NCI-H226 (cell line): ENCODE measurements at places on chromosomes 6 and 20.

DNA sequence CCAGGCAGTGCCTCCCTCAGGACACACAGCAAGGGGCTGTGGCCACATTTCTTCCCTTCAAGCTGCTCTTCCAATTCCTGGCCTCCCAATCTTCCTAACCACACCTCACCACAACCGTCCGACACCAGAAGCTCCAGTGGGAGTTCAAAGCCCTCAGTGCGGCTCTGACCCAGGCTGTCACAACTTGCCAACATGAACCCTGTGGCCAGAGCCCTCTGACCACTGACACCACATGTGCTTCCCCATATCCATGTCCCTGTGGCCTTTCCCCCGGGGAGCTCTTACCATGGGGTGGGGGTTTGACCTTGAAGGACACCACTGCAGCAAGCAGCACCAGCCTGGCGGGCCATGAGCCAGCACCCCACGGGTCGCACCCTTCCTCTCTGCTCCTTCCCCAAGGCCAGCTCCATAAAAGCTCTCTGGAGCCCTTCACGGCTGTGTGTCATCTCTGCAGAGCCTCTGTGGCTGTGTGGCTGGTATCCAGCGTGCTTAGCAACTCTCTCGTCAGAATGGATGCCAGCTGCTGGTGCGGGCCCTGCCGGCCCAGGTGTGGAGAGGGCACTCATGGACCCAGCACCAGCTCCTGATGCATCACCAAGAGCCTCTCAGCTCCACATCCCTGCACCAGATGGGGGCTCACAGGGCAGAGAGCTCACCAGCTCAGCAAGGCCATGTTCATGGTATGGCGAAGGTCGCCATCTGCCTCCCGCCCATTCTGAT, 106.1 kb downstream of the PSMB1 start:
- no peak for DNase-seq

GRCh38 chr6:34230653-34231371, 5.9 kb upstream of the HMGA1 start:
- peak; percentile 62 for DNase-seq

DNA sequence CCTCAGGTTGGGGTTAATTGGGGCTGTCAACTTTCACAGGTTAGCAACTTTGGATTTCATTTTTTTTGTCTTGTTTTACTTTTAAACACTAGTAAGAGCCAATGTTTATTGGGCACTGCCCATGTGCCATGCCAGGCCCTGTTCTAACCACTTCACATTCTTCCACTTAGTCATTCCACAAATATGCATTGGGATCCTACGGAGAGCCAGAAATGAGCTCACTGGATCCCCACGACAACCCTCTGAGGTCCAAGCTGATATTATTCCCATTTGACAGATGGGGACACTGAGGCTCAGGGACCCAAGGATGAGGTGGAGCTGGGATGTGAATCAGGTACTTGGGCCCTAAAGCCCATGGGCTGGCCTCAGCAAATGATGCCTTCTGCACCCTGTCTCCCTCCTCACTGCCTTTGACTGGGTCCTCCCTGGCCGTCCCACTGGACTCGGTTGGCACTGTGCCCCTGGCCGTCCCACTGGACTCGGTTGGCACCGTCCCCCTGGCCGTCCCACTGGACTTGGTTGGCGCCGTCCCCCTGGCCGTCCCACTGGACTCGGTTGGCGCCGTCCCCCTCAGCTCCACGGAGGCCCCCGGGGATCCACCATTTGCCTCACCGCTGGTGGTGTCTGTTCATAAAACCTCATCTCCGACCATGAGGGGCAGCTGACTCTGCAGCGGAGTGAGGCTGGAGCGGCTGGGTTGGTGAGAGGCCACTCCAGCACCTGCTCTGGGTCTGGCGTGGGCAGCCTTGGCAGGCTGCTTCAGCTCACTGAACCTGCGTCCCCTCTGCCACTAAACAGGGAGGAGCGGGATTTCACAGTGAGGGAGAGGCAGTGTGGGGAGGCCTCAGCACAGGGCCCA, 4.8 kb upstream of the PMEPA1 start:
- peak; percentile 81 for DNase-seq

DNA sequence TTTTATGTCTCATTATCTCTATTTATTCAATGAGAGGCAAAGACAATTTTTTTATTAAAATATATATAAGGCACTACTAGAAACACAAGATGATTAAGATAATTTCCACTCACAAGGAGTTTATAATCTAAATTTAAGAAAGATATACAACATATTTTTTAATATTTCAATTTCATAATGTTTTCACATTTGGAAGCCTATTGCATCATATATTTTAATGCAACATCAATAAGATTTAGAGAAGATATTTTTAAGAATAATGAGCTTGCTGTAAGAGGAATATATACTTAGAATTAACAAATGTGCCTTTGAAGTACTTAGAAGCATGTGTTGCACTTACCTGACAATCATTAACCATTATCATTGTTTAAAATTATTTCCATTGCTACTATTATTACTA, 597.7 kb upstream of the BTBD3 start:
- no peak for DNase-seq

- DNase-seq: no peak
These were observed 101.8 kb upstream of the SGK1 start for GRCh38 chr6:134419716-134420115.

DNA sequence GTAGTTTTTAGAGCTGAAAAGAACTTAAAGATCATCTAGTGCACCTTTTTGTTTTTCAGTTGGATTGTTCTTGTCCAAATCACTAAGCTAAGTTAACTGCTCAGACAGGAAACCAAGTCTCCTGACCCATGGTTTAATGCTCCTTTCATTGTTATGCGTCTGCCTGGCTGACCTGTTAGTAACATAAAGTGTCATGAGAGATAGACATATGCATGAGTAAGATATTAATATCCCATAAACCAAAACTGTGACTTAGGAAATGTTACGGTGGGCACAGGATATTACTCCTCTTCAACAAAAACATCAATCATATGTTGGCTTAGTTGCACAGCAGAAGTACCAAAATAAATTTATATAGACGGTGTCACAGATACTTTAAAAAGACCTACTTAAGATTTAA, 84.0 kb downstream of the ESR1 start:
- DNase-seq: no peak

DNA sequence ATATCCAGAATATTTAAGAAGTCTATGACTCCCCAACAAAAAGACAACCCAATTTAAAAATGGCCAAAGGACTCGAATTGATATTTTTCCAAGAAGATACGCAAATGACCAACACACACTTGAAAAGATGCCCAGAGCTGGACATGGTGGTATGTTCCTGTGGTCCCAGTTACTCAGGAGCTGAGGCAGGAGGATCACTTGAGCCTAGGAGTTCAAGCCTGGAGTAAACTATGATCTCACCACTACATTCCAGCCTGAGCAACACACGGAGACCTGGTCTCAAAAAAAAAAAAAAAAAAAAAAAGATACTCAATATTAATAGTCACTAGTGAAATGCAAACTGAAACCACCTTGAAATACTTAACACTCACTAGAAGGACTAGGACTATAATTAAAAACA, 12.2 kb upstream of the ARMC2 start:
- no peak for DNase-seq

GRCh38 chr20:53138454-53139262, 166.5 kb downstream of the TSHZ2 start:
- DNase-seq: no peak

- DNase-seq: no peak
These were observed 180.5 kb downstream of the PDE7B start for GRCh38 chr6:136031982-136032381.

DNA sequence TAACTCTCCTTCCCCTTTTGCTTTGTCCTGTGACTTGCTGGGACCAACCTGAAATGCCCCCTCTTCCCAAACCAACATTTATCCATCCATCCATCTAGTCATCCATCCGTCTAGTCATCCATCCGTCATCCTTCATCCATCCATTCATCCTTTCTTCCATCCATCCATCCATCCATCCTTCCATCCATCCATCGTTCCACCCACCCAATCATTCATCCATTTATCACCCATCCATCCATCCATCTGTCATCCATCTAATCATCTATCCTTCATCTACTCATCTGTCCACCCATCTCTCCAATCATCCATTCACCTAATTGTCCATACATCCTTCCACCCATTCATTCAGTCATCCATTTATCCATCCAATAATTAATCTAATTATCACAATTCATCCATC, 92.7 kb downstream of the EDN3 start:
- no peak for DNase-seq

DNA sequence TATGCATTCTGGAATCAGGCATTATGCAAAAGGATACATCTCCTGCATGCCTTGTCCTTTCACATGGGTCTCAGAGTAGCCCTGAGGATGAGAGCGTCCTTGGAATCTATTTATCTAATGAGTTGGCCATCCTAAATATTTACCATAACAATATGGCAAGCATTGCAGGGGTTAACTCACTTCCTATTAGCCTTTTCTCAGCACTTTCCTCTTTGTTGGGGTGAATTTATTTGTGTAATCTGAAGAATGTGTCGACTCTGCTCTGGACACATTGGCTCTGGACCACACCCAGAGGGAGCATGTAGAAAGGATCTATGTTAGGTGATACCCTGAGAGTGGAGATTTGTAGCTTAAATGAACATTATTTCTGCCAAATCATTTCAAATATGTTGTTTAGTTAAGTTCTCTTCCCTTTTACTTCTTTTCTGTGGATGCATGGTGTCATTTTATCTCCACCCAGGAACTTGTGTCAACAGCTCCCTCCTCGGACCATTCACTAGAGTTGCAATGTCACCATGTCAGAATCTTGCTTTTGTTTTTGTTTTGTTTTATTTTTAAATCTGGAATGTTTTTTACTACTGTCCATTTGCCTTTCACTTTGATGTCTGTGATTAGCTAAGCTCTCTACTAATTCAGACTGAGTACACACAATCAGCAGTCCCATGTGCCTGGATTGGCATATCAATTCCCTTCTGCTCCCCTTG, 757.0 kb upstream of the MMS22L start:
- peak; percentile 7 for DNase-seq

GRCh38 chr6:70700922-70701876, 33.5 kb downstream of the SMAP1 start:
- DNase-seq: no peak

- no peak for DNase-seq
These were observed 57.0 kb downstream of the RNF144B start for GRCh38 chr6:18444111-18444510.

GRCh38 chr20:34015401-34016335, 22.0 kb downstream of the RALY start:
- DNase-seq: no peak

- DNase-seq: no peak
These were observed 79.2 kb downstream of the PRND start for GRCh38 chr20:4800676-4801449.

DNA sequence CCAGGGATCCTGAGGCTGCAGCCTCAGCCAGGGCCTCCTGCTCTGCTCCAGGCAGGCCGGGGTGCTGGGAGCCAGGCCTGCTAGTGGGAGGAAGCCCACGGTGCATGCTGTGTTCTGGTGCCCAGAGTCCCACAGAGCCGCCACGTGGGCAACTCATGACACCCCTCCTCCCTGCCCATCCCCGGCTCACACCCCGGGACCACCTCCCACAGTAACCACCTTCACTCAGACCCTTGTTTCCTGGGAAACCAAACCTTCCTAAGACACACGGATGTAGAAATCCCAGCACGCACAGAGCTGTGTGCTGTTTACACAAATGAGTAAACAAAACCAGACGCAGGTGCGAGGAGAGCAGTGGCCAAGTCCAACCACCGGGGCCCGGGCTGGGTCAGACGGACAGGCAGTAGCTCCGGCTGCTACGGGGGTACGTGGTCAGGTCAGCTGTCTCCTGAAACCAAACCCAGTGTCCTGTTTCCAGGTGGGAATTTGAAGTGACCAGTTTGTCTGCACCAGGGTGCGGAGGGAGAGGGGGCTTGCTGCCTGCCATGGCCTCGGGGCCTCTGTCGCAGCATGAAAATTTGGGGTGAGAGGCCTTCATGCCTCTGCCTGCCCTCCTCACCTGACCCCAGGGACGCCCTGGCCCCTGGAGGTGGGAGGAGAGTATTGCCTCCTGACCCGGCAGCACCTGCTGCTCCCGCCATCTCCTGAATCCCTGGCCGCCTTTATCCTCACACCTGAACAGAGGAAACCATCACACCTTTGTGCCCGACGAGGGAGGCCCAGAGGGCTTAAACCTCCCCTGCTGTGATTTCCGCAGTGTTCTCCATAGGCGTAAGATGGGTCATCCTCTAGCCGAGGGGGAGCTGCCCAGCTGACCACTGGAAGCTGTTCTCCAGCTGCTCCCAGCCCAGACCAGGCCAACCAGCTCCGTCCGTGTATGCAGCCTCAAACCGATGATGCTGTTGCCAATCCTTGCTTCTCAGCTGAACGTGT, 52.0 kb upstream of the SMOC2 start:
- DNase-seq: no peak

- DNase-seq: peak; percentile 42
These were observed 2.6 kb downstream of the ASF1A start for GRCh38 chr6:118896339-118897136.

DNA sequence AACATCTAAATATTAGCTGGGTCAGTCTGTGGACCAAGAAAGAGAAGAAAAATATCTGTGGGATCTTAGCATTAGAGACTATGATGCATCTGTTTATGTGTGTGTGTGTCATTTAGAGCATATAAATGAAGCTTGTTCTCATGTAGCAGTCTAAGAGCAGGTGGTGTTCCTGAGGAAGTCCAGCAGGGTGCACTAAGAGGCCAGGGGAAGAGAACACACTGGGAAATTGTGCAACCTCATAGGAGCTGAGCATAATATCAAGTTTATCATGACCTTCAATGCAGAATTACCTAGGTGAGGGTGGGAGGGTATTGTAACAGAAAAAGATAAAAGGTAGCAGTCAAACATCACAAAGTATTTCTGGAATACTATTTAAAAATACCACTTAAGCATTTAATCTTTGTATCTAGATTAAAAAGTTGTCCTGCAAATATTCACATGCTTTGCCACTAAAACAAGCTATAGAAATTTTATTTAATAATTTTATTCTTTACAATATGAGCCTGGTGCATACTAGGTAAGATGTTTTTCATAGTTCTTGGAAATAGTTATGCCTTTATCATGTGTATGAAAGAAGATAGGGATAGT, 80.5 kb downstream of the SMPDL3A start:
- peak; percentile 11 for DNase-seq

GRCh38 chr6:446418-447366, 55.1 kb downstream of the IRF4 start:
- DNase-seq: no peak

DNA sequence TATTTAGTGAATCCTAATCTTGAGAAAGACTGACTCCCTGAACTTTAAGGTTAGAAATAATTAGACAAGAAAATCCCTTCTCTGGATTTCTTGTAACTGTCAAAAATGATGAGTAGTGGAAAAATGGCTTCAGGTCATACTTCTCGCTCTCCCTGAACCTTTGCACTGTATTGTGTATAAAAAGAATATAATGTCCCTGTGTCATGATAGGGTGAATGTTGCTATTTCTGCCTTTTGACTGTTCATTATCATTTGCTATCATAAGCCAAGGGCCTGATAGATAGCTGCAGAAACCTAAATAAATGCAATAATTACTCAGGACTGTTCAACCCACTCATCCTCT, 39.3 kb downstream of the ALDH8A1 start:
- no peak for DNase-seq

- no peak for DNase-seq
These were observed 506.7 kb upstream of the MARCKS start for GRCh38 chr6:113350461-113350860.

GRCh38 chr6:35795453-35796071, 1.6 kb downstream of the CLPS start:
- DNase-seq: no peak

- no peak for DNase-seq
These were observed 22.5 kb downstream of the COL9A1 start for GRCh38 chr6:70280400-70280853.

GRCh38 chr6:154301086-154301625, 55.4 kb downstream of the IPCEF1 start:
- no peak for DNase-seq
